ENCODE measurements at places on chromosomes 16 and 17.

DNA sequence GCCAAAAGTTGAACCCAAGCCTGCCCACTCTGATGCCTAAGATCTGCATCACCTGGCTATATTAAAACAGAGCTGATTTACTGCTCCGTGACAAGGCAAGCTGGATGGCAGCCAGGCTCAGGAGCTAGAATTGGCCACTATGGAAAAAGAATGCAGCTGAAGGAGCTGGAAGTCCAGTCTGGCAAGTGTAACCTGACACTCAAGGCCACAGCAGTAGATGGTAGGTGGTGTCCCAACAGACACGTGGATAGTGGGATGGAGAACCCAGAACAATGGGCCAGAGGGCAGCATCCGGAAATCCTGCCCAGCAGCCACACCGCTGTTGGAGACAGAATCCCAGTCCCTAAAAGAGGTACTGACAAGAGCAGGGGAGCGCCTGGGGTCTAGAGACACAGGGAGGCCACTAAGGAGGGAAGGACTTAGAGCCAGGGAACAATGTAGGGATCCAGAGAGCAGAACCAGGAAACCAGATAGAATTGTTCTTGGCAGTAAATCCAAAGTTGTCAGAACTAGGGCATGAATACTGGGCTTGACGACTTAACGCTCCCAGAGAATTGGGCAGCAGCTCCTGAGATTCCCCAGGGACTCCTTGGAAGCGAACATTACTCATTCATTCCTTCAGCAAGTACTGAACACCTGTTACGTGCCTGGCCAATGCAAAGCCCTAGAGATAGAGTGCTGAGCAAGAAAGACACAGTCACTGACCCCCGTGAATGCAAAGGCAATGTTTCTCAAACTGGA is 85.7 kb downstream of the CDYL2 start:
- DNase-seq, result no peak

- DNase-seq, result no peak
Measured at GRCh38 chr16:16989368-16989767, 481.4 kb downstream of the XYLT1 start.

DNA sequence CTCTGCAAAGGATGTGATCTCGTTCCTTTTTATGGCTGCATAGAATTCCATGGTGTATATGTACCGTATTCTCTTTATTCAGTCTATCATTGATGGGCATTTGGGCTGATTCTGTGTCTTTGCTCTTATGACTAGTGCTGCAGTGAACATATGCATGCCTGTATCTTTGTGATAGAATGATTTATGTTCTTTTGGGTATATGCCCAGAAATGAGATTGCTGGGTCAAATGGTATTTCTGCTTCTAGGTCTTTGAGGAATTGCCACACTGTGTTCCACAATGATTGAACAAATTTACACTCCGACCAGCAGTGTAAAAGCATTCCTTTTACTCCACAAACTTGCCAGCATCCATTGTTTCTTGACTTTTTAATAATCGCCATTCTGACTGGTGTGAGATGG is 60.2 kb upstream of the ADORA2B start:
- no peak for DNase-seq

- no peak for DNase-seq
Measured at GRCh38 chr16:84283314-84284153, 11.1 kb upstream of the WFDC1 start.

- DNase-seq, result no peak
Measured at GRCh38 chr17:1890758-1891450, 61.1 kb downstream of the RPA1 start.

DNA sequence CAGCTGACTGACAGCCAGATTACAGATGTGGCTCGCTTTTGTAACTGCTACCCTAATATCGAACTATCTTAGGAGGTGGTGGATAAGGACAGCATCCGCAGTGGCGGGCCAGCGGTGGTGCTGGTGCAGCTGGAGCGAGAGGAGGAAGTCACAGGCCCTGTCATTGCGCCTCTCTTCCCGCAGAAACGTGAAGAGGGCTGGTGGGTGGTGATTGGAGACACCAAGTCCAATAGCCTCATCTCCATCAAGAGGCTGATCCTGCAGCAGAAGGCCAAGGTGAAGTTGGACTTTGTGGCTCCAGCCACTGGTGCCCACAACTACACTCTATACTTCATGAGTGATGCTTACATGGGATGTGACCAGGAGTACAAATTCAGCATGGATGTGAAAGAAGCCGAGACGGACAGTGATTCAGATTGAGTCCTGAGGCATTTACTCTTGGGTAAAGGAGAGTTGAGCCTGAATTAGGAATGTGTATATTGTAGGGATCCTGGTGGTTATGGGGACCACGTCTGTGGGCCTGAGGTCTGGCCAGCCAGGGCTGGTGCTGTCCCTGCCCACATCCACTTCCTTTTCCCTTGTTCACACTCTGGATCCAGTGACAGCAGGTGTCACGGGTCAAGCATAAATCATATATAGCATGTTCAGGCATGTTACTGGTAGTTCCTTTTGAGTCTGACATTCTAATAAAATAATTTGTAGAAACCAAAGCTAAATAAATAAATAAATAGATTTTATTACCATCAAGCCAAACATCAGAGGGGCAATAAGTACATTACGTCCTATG is 89.0 kb upstream of the SMURF2 start:
- no peak for DNase-seq

GRCh38 chr16:15897121-15897780 is 8.8 kb upstream of the CEP20 start:
- no peak for DNase-seq

- peak; percentile 79 for DNase-seq
Measured at GRCh38 chr17:45293413-45294211, 23.2 kb downstream of the MAP3K14 start.

DNA sequence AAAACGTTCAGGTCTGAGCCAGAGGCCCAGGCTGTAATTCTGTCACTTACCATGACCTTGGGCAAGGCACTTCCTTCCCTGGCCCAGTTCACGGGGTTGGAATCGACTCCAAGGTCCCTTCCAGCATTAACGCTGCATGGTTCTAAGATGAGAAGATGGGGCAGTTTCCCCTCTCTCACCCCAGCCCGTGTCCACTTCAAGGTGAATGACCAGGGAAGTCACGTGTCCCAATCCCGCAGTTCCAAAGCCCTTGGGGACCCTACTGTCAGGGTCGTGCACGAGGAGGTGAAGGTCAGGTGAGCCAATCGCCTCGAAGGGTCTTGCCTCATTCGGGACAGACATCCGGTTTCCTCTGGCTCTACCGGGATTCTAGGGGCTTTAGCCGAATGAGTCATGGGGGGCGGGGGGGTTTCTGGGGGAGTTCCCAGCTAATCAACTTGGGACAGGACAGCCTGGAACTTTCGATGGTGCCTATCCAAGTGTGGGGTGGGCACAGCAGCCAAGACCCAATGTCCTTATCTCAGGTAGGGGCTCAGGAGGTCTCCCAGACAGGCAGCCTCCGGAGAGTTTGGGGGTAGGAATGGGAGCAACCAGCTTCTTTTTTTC is 762 bp upstream of the CSF3 start:
- no peak for DNase-seq

GRCh38 chr16:66923247-66923731 is 2.0 kb downstream of the RRAD start:
- DNase-seq, result no peak

GRCh38 chr17:81338274-81339190 is 43.4 kb upstream of the SLC38A10 start:
- no peak for DNase-seq

DNA sequence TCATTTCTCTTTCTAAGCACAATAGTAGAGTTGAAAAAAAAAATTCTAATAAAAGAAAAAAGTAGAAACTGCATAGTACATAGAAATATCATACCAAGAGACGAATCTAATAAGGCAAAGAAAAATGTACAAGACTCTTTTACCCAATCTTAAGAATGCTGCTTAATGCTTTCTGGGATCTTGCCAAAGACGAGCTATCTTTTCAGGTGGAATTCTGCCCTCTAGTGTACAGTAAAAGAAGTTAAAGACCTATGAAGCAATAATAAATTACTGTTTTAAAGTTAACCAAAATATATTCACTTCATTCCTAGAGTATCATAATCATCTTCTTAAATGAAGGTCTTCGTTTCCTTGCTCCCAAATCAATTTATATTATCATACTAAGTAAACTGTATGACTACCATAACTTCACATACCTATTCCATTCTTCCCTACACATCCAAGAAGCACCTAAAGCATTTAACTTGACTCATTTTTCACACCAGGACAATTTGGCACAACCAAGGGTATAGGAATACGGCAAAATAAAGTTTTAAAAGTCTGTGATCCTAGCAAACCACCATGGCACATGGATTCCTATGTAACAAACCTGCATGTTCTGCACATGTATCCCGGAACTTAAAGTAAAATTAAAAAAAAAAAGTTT is 47.7 kb downstream of the CFDP1 start:
- peak; percentile 69 for DNase-seq

DNA sequence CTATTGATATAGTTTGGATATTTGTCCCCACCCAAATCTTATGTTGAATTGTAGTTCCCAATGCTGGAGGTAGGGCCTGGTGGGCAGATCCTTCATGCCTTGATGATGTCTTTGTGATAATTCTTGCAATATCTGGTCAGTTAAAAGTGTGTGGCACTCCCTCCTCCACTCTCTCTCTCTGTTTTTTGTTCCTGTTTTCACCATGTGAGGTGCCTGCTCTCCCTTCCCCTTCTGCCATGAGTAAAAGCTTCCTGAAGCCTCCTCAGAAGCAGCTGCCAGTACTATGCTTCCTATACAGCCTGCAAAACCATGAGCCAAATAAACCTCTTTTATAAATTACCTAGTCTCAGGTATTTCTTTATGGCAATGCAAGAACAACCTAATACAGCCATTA is 47.3 kb downstream of the TOM1L2 start:
- DNase-seq, result no peak

- DNase-seq, result no peak
Measured at GRCh38 chr17:57477522-57478362, 221.4 kb downstream of the MSI2 start.

DNA sequence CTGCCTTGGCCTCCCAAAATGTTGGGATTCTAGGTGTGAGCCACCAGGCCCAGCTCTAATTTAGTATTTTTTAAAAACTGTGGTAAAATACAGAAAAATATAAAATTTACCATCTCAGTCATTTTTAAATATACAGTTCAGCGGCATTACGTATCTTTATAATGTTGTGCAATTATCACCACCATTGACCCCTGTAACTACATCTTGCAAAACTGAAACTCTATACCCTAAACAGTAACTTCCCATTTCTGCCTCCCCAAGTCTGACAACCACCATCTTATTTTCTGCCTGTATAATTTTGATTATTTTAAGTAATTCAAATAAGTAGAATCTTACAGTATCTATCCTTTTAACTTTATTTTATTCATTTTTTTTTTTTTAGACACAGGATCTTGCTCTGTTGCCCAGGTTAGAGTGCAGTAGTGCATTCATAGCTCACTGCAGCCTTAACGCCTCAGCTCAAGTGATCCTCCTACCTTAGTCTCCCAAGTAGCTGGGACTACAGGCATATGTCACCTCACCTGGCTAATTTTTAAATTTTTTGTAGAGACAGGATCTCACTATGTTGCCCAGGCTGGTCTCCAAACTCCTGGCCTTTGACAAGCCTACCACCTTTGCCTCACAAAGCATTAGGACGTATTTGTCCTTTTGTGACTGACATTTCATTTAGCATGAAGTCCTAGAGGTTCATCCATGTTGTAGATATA is 10.9 kb upstream of the GGA2 start:
- DNase-seq, result no peak

DNA sequence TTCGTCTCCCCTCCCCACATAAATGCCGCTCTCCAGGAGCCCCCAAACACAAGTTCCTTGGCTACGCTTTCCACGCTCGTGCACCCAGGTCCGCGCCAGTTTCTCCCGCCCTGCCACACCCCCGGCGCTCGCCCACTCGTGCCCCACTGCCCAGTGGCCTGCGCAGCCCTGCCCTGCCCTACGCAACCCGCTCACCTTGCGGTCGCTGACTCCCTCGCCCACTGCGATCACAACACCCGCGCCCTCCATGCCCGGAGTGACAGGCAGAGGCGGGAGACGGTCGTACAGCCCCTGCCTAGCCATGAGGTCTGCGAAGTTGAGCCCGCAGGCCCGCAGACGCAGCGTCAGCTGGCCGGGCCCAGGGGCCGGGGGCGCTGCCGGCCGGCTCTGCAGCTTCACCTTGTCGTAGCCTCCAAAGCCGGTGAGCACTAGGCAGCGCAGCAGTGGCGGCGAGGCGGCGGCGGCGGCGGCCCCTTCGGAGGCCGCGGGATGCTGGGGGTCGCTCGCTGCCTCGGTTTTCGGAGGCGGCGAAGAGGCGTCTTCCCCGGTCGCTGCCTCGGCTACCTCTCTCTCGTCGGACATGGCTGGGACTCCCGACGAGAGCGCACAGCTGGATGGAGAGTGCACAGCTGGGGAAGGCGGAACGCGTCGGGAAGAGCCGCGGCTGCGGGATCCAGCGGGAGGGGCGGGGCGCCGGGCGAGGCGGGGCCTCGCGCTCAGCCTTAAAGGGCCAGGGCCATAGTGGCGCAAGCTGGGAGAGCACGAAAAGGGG is at the start of gene VAT1:
Gene VAT1, minus strand, starts transcription at position 645 of the 772 bp plus-strand sequence. Its CDS starts 63 bp downstream, at position 582.
- DNase-seq, result no peak

DNA sequence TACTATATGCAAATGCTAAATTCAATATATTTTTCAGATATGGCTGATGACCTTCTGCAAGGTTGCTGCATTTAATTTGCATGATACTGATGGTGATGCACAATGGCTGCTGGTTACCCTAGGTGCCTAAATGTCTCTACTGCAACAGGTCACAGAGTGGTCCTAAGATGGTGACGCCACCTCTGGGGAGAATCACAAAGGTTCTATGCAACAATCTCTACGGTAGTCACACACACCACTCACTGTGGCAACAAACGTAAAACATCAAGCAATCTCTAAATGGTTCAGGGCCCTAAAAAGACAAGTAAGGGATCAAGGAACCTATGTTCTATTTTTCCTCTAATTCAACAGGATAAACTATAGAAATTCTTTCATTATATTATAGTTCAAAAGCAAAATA is 293.3 kb downstream of the CEP112 start:
- DNase-seq, result no peak

GRCh38 chr16:47460359-47460710 is 528 bp downstream of the ITFG1 start:
- no peak for DNase-seq

DNA sequence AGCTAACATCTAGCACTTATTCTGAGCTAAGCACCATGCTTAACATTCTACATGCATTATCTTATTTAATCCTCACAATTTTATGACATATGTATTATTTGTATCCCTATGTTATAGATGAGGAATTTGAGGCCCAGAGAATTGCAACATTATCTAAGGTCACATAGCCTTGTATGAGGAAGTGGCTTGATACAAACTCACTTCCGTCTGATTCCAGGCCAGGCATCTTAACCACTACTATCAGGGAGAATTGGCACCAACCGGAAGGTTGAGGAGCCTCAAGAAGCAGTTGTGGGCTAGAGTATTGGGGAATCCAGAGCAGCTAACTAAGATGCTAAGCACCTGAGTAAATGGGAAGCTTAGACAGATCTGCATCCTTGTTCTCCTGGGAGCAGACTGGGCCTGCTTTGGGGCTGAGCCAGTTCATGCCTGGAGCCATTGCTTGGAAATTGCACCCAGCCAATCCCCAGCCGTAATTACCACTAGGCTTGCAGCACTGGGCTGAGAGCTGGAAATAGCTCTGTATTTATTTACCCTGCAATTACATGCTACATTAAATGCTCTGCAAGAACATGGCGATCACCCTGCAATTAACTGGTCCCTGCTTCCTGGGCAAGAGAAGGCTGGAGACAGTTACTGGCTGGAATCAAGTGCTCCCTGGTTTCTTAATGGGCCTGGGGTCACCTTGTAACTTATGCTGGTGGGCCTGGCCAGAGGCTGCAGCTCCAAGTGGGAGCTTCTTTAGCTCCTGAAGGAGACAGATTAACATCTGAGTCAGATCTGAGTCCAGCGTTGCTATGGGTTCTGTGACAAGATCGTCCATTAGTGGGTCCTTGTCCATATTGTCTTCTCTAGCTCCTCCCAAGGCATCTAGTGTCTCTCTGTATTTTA is 273.1 kb upstream of the CCL2 start:
- no peak for DNase-seq

All from smooth muscle cell of the brain vasculature (primary cell).